Activated CD8-positive, alpha-beta T cell treated with anti-CD3 and anti-CD28 coated beads for 36 hours (primary cell): ENCODE measurements at places on chromosomes 7 and 10. TPM values are rescaled to one million over a fixed set of nuclear protein-coding genes. Genes with fewer than 3 reads are reported as not detected.

DNA sequence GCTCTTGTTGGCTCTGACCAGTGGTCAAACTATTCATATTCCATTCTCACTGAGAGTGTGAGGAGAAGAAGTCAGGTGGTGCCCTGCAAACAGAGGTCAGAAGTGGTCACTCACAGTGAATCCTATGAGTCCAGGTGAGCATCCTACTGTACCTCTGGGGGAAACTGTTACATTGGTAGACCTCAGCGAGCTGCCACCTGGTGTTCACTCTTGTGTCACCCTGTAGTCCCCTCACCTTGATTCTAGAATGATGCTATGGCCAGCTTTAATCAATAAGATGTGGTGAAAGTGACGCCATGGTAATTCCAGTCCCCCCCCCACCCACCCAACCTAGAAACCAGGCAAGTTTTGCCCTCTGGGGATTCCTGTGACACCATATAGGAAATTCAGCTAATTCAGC is 1.2 kb upstream of the AMPH start:
- no peak overlapping the region for H3K4me3 ChIP-seq
- DNase-seq, result peak; percentile 6
- peaks cover 6% of the 10 kb centered on the region for H3K4me1 ChIP-seq
- H3K27ac ChIP-seq, result no peak overlapping the region
- no peaks in the 10 kb centered on the region for H3K36me3 ChIP-seq

- no peak overlapping the region for H3K4me3 ChIP-seq
- no peaks in the 10 kb centered on the region for H3K4me1 ChIP-seq
- no peaks in the 10 kb centered on the region for H3K36me3 ChIP-seq
- DNase-seq, result no peak
Measured at GRCh38 chr7:107025449-107026103, 18.9 kb upstream of the PRKAR2B start.

- H3K27me3 ChIP-seq, result no peaks in the 10 kb centered on the region
- H3K36me3 ChIP-seq, result peaks cover 5% of the 10 kb centered on the region
- no peak overlapping the region for H3K27ac ChIP-seq
- H3K4me1 ChIP-seq, result peaks cover 46% of the 10 kb centered on the region
Measured at GRCh38 chr10:117355072-117355471, 20.2 kb downstream of the PDZD8 start.

The PPP1R9A gene
- 0.13 TPM for total RNA-seq
